ENCODE measurements at places on chromosomes 2 and 18. TPM values are rescaled to one million over a fixed set of nuclear protein-coding genes. Genes with fewer than 3 reads are reported as not detected.

- DNase-seq = no peak
Measured at GRCh38 chr18:48982266-48982665, 31.5 kb upstream of the SMAD7 start.

GRCh38 chr18:75071484-75071785 is 137.5 kb downstream of the PTGR3 start:
- no peak for DNase-seq

Gene TMEM247
- not detected for total RNA-seq

DNA sequence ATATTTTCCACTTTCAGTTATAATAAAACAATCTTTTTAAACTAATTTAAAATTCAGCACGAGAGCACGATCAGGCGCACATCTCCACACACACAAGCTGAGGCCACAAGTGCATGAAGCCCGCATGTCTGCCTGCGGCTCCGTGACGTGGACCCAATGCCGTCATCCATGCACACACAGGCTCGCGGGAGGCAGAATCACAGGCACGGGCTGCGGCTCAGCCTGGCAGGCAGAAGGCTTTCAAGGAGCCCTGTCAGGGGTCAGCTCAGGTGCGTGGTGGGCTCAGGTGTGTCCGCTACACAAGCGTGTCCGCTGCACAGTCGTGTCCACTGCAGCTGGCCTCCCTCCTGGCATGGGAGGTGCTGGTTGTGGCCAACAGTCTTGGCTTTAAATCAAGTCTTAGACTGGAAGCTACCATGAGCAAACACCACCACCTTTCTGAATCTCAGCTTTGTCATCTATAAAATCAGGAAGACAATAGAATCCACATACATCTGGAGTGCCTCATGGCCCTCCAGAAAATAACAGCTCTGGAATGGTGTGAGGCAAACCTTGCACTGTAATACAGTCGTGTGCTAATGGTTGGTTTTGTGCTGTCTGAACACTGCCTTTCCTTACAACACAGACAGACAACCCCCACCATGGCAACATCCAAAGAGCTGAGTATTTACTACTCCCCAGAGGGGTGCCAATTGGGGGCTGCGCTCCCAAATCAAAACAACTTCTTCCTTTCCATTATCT is 210.1 kb downstream of the NDUFA10 start:
- no peak for DNase-seq

GRCh38 chr2:86335865-86336674 is 1.4 kb downstream of the REEP1 start:
- DNase-seq = no peak

- no peak for DNase-seq
Measured at GRCh38 chr2:120338015-120338414, 7.9 kb upstream of the INHBB start.

Gene RAB17
- not detected for total RNA-seq

Gene GRHL1
- total RNA-seq = 0.54 TPM

Gene CCDC88A
- 47.1 TPM for total RNA-seq

Gene PCARE
- total RNA-seq = under 0.01 TPM

Gene RPRD1A
- 26.4 TPM for total RNA-seq

GRCh38 chr2:202237787-202238233 is 587 bp downstream of the SUMO1 start:
- DNase-seq = peak; percentile 33

Gene POTEI
- total RNA-seq = not detected

Gene CPO
- not detected for total RNA-seq

Gene MRPS5
- 27.7 TPM for total RNA-seq

Gene NBEAL1
- 6.7 TPM for total RNA-seq

Gene NRP2
- total RNA-seq = 1.9 TPM

GRCh38 chr18:10878703-10879102 is 270.7 kb downstream of the PIEZO2 start:
- DNase-seq = no peak

- no peak for DNase-seq
Measured at GRCh38 chr2:80153151-80153550, 151.4 kb downstream of the LRRTM1 start.

DNA sequence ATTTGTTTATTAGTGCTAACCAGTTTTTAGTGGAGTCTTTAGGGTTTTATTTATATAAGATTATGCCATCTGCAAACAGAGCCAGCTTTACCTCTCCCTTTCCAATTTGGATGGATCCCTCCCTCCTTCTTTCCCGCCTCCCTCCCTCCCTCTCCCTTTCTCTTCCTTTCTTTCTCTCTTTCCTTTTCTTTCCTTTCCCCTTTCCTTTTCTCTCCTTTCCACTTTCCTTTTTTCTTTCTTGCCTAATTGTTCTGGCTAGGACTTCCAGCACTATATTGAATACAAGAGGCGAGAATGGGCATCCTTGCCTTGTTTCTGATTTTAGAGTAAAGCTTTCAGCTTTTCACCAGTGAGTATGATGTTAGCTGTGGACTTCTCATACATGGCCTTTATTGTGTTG is 24.1 kb downstream of the COLEC11 start:
- no peak for DNase-seq

Gene CGREF1
- total RNA-seq = 9.2 TPM

DNA sequence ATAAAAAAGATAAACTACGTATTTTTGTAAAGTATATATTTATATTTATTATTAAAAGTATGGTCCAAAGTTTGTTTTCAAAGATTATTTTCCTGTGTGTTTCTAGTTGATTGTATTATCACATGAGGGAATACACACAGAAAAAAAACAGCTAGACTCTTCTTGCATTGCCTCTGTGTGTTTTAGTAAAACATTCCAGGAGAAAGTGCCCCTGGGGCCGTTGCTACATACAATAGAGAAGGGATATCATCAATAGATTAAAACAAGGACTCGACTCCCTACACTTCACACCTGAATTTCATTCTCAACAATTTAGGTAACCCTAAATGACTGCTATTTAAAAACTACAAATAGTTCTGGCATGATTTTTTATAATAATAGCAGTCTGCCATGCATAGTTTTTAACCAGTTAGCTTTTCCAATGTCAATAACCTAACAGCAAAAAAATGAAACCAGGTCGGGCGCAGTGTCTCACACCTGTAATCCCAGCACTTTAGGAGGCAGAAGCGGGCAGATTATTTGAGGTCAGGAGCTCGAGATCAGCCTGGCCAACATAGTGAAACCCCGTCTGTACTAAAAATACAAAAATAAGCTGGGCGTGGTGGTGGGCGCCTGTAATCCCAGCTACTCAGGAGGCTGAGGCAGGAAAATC is 171.3 kb downstream of the DNAH6 start:
- no peak for DNase-seq

- DNase-seq = no peak
Measured at GRCh38 chr2:43055985-43056384, 170.4 kb downstream of the ZFP36L2 start.

- no peak for DNase-seq
Measured at GRCh38 chr2:12828980-12829379, 112.2 kb downstream of the TRIB2 start.

DNA sequence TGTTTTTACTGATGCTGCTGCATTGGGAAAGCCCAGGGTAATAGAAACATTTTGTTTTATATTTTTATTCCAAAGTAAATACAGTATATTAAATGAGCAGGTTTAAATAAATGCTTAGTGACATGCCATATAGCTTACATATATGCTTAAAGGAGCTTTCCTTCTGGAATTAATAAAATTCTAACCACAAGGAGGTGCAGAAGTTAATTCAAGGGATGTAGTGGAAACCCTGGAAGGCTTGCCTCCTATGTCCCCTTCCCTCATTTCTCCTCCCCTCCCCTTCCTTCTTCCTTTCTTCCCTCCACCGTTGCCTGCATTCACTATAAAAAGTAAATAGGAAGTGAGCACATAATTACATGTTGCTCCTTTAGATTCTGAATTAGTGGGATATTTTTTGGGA is 96.3 kb downstream of the UBE2E3 start:
- DNase-seq = no peak

- no peak for DNase-seq
Measured at GRCh38 chr2:170500770-170501169, 214.4 kb upstream of the SP5 start.

Gene HJURP
- total RNA-seq = 1.9 TPM

Measured in hematopoietic multipotent progenitor cell (in vitro differentiated cells).